Activated naive CD8-positive, alpha-beta T cell treated with anti-CD3 and anti-CD28 coated beads, Interleukin-2, amount 50 U/mL, for 16 hours (primary cell): ENCODE measurements at places on chromosomes 6 and 20.

DNA sequence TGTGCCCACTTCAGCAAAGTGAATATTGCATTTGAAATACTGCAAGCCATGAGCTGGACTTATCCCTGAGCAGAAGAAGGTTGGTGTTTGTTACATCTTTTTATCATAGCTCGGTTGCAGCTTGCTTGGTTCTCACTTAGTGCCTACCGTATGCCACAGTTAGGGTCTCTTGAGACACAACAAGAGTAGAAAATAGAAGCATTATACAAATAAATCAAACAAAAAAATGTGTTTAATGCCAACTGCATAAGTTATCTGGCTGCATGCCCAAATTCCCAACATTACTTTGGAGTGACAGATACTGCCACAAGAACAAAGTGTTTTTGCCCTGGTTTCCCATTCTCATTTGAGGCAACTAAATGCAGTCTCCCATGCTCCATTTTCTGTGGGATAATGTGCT is 53.9 kb upstream of the LAMP5 start:
- no peak for DNase-seq

DNA sequence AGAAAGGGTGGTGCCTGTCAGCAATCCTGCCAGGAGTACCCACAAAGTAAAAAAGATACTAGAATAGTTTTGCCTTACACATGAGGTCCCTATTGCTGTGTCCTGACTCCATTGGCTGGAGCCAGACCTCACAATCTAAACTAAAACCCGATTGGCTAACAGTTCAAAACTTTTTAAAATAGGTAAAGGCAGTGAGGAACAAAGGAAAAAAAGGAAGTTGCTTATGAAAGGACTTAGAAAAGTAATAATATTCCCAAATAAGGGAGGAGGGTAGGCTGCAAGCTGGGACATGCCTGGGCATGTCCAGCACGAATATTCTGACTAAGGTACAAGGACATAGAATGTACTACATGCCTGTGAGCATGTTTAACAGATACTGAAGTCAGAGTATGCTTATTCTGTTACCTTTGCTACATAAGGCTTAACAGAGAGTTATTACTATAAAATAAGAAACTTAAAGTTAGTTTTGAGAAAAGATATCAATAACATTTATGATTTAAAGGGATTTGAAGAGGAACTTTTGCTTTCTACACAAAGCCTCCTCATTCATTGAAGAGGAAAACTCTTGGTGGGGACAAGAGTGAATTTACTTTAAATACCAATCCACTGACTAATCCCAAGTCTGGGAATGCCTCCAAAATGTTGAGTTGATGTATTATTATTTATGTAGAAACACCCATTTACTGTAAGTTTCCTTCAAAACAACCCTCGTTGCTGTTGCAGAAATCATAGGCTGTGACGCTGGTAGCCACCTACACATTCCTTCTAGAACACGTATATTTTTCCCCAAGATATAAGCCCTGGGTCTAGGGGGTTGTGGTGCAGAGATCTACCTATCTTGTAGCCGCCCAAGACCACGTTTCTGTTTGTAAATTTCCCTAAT is 8.2 kb upstream of the MTHFD1L start:
- DNase-seq: no peak

DNA sequence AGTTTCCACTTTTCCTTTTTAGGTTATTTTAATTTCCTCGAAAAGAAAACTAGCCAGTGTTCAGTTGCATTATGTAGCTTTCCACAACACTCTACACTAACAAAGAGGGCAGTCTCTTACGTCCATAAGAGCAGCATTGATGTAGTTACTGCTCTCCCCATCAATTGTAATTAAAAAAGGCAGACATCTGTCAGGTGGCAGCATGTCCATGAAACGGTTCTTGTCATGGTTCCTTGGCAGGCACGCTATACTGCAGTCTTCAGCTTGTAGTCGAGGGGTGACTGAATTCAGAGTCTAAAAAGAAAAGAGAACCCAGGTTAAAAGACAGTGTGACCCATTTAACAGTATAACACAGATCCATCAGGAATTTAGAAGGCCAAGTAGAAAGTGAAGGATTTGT is 80.1 kb upstream of the THEMIS start:
- no peak for DNase-seq

GRCh38 chr6:134340179-134340975 is 22.5 kb upstream of the SGK1 start:
- no peak for DNase-seq

- no peak for DNase-seq
These were observed 47.1 kb downstream of the DST start for GRCh38 chr6:56595490-56596122.

GRCh38 chr6:75481936-75482593 is 11.5 kb downstream of the FILIP1 start:
- DNase-seq: no peak

DNA sequence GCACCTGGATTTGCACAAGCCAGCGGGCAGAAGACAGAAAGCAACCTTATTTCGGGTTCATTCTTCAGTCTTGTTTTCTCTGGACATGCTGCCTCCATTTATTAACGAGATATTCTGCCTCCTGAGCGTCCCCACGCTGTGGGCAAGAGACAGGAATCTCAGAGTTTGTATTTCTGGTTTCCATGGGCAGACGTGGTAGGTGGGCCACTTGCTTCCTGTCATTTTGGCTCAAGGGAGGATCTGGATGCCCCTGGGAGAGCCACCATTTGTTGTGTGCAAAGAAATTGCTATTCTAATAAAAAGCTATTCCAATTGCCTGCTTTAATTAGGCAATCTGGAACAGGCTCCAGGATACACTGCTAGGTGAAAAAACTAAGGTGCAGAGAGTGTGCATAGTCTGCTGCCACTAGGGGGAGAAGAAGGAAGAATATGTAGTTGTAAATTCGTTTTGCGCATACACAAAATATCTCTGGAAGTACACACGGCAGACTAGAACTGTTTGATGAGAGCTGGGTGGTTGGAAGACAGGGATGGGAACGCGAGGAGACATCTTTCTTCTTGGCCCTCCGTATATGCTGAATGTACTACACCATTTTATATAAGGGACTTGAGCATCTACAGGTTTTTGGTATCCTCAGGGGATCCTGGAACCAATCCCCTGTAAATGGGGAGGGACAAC is 30.1 kb upstream of the SLC16A10 start:
- no peak for DNase-seq

DNA sequence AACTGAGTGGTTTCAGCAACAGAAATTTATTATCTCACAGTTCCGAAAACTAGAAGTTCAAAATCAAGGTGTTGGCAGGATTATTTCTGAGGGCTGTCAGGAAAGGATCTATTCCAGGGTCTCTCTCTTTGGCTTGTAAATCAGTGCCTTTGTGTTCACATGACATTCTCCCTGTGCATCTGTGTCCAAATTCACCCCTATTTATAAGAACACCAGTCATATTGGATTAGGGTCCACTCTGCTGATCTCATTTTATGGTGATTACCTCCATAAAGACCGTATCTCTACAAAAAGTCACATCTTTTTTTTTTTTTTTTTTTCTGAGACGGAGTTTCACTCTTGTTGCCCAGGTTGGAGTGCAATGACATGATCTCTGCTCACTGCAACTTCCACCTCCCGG is 68.6 kb upstream of the MARCKS start:
- no peak for DNase-seq

DNA sequence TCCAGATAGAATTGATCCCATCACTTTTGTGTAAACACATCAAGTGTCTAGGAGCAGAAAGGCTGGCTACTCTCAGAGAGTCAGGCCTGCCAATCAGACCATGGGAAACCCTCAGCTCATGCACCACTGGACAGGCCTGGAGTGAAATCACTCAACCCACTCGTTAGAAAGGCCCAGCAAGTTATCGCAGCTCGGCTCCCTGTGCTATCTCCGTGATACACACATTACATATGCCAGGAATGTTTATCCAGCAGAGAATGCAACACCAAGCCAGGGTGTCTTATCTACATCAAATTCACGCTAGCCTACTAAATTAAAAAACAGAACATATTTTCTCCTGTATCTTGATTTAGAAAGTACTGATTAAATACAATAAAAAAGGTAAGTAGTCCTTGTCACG is 232.4 kb upstream of the FOXQ1 start:
- no peak for DNase-seq

DNA sequence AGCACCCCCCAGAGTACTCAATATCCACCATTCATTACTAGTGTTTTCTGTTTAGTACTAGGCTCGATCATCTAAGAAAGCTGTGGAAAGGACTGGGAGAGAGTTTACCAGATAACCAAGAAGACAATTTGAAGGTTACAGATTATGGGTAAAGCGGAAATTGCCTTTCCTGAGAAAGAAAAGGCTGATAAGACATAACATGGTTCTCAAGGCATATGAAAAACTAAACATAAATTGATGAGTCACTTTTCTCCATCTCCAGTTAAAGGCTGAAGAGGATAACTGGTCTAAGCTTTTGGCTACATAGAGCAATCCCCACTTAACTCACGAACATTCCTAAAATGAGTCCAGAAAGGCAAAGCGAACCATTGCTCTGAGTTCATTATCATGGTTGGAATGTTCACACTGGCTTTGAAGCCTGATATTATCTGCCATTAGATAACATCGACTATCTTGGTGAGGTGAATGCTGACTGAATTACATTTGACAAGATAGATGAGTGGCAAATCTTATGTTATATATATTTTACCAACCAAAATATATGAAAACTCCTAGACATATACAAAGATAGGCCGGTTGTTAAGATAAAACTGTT is 65.8 kb downstream of the BTBD9 start:
- DNase-seq: no peak

DNA sequence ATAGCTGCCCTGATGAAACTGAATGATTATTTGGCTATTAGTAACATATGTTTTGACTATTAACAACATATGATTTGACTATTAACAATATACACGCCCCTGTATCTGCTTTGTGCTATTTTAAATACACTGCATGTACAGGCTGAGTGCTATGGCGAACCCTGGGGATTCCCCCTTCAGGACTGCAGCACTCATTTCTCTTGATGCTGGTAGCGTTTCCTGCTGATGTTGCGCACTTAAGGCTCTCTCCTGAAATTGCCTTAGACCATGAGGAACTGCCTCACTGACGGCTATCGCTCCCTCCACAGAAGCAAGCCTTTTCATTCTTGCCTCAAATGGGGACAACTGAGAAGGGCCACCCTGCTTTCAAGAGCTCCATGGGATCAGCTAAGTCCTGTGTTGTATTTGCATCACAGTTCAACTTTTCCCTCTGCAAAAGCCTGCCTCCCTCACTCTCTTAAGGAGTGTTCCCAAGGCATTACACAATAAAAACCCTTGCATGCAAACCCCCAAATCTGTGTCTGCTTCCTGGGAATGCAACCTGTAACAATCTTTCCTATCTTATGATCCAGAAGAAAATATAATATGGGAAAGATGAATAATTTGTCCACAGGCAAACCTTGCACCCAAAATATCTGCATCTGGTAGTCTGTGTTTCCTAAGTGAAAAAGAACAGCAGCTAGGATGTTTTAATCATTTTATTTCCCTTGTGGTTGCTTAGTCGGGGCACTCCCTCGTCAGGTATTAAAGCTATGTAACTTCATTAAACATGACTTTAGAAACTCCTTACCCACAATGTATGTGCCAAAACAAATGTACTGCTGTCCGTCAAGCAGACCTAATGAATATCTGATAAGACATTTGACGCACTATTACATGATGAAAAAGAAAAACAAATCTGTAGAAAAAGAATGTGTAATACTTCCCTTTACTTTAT is 456.4 kb downstream of the COL12A1 start:
- DNase-seq: no peak

DNA sequence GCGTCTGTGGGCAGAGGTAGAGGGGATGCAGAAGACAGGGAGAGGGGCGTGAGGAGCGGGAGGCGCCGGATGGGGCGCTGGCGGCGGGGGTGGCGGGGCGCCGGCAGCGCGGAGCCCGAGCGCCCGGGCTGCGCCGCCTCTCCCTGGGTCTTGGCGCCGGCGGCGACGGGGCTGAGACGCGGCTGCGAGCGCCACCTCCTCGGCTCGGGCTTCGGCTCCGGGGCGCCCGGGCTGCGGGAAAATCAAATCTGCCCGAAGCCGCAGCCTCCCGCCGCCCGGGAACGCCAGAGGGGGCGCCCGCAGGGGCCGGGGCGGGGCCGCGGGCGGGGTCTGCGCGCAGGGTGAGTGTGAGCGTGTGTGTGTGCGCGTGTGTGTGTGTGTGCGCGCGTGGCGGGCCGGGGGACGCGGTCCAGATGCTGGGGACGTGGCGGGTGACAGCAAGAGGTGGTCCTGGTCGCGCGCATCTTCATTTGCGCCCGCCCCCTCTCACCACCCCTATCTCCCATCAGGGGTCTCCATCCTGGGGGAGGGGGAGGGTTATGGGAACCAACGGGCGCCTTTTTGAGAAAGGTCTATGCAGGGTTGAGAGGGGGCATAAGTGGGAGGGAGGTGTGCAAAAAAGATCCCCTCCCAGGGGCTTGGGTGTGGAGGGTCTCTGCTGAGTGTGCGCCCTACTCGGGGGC is 646 bp upstream of the CPNE5 start:
- DNase-seq: no peak

GRCh38 chr6:20440296-20440695 is 38.6 kb downstream of the E2F3 start:
- DNase-seq: no peak

GRCh38 chr6:36029464-36029863 is 1.9 kb downstream of the MAPK14 start:
- DNase-seq: no peak

GRCh38 chr6:43491750-43492661 is 14.6 kb downstream of the TJAP1 start:
- no peak for DNase-seq

DNA sequence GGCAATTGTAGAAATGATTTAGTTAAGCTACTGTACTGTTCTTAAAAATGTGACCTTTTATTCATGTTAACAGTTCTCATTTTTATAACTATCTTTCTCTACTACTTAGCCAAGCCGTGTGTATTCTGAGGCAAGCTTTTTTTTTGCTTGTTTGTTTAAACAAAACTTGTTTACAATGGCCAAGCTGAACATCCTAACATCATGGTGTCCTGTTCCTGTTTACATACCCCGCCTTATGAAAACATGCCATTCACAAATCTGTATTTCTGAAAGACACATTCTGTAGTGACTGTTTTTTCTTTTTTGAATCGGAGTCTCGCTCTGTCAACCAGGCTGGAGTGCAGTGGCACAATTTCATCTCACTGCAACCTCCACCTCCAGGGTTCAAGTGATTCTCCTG is 140.9 kb downstream of the NCOA3 start:
- DNase-seq: no peak

DNA sequence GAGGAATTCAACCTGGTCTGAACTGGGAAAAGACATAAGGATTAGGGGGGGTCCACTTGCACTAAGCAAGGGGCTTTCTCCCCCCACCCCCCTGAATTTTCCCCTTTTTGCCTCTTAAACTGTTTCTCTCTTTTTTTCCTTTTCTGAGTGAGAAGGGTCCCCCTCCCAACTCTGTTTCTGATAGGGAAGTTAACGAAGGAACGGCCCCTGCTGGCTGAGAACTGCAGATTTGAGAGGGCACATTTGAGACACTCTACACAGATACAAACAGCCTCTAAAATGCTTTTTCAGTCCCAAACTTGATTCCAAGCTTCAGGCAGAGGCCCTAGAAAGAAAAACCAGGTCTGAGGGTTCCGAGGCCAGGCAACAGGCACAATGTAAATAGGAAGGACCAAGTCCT is 91.7 kb downstream of the JARID2 start:
- DNase-seq: no peak

DNA sequence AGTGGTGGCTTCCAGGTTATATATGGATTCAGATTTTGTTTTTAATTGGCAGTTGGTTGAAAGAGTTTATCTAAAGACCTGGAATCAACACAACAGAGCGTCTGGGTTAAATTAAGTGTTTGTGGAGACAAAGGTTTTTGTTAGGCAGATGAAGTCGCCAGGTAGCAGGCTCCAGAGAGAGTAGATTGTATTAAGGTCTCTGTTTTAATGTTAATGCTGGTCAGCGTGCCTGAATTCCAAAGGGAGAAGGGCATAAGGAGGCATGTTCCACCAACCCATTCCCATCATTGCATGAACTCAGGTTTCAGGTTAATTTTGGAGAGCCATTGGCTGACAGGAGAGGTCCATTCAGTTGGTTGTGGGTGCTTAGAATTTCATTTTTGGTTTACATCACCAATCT is 744.1 kb upstream of the GJE1 start:
- DNase-seq: no peak
